ENCODE measurements at places on chromosomes 13 and 19.

GRCh38 chr13:52969373-52969772 lies 59.2 kb upstream of the OLFM4 start:
- DNase-seq, result peak; percentile 79

DNA sequence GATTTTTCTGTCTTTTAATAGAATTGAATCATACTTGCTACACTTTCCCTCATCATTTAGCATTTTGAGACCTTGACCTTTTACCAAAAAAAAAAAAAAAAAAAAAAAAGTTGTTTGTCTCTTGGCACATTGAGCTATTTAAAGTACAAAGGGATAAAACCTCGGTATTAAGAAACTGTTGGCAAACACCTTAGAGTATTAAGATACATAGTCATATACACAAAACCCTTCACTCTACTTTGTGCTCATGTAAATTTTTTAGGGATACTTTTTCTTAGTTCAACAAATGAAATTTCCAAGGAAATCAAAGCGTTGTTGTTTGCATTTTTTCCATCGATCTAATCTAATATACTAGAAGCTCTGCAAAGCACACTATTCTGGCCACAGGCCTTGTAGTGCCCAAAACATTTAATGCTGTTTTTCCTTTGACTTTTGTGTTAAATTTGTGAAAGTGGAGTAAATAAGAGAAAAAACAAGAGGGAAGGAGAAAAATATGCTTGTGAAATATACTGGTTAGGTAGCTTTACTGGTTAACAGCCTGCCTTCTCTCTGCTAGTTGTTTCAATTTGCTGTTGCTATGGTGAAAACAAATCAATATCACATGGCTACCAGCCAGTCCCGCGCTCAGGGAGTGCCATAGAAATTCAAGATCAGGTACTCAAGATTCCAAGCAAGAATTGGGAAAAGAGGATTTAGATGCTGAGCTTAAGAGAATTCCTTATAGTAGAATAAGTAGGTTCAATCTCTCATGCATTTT lies 2.6 kb downstream of the MBNL2 start:
- DNase-seq, result peak; percentile 36

- no peak for DNase-seq
These were observed 1065.1 kb upstream of the SPRY2 start for GRCh38 chr13:81406022-81406421.

- DNase-seq, result no peak
These were observed 4.3 kb downstream of the NANOS3 start for GRCh38 chr19:13881251-13881691.

GRCh38 chr13:97385146-97385545 lies 48.8 kb upstream of the RAP2A start:
- no peak for DNase-seq

DNA sequence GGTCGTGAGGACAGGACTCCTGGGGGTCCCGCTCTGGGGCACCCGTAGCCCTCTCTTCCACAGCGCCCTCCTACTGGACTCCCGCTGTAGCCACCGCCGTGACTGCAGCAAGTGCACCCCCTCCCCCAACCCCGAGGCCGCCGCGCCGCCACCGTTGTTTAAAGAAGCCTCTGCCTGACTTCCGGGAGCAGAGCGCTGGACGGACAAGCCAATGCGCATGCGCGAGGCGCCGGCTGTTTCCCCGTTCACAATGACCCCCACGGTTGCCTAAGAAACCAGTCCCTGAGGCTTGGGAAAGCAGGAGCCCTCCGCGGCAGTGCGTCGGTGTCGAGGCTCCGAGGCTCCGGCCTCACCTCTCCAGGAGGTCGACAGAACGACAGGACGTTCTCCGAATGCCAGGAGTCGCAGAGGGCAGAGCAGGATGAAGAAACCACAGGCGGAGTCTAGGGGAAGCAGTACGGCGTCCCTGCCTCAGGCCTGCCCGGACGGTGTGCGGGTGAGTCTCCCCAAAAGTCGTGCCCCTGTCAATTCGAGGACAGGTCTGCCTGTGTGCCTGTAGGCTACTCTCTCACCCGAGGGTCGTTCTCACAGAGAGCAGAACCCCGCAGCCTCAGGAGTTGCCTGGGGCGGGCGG lies 70.5 kb upstream of the ZNF420 start:
- DNase-seq, result peak; percentile 50

- no peak for DNase-seq
These were observed 107.4 kb downstream of the KCTD12 start for GRCh38 chr13:76778853-76779252.

- DNase-seq, result no peak
These were observed 42.0 kb downstream of the KLF2 start for GRCh38 chr19:16366433-16367260.

- no peak for DNase-seq
These were observed 17.1 kb downstream of the NWD1 start for GRCh38 chr19:16736709-16737108.

DNA sequence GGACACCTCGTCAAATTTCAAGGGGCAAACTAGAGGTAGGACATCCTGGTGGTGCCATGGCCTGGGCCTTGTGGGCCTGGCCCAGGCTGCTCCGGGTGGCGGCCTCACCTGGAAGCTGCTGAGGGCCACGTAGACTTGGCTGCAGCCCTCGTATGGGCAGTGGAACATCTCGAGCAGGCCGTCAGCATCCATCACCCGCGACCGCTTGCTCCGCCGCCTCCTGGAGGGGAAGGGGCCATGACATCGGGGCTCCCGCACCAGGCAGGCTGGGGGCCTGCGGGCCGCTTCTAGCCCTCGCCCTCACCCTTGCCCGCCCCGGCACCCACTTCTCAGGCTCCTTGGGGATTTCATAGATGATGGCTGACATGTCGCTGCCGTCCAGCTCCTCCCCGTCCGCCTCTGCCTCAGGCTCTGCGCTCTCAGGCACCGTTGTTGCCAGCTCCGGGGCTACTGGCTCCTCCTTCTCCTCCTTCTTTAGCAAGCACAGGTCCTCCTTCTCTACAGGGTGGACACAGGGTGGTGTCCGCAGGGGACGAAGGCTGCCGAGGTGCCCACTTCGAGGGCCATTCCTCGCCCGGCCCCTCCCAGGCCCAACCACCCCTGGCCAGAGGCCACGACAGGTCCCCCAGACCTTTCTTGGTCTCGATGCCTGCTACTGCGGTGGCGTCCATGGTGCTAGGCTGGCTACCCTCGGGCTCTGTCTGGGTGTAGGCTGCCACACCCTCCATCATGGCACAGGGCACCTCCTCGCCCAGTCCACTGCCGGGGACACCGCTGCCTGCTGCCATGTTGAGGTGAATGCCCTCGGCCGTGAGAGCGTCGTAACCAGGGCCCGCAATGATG lies 6.0 kb upstream of the ELAVL3 start:
- DNase-seq, result no peak

DNA sequence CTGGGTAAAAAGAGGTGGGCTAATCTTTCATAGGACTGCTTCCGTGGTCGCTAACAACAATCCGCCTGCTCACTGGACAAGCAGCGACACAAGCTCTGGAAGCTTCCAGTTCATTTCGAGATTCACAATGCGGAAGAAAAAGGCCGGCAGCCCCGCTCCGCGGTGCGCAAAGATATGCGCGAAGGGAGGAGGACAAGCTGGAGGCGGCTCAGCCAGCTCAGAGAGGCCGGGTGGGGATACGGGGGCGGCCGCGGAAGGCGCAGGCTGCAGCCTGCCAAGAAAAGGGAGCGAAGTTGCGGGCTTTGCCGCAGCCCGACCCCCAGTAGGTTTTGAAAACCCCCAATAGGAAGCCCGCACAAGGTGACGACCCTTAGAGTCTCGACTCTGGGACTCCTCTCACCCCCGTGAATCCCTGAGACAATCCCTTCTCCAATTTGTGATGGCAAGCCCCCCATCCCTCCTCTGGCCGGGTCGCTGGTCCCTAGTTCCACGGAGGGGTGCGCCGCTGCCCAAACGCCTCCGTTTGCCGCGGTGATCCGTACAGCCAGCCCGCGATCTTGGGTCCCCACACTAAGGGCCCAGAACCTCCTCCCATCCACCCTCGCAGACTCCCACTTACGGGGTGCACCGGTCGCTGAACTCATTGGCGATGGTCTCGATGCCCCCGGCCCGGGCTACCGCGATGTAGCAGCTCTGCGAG lies 697 bp downstream of the HSPH1 start:
- DNase-seq, result peak; percentile 70

DNA sequence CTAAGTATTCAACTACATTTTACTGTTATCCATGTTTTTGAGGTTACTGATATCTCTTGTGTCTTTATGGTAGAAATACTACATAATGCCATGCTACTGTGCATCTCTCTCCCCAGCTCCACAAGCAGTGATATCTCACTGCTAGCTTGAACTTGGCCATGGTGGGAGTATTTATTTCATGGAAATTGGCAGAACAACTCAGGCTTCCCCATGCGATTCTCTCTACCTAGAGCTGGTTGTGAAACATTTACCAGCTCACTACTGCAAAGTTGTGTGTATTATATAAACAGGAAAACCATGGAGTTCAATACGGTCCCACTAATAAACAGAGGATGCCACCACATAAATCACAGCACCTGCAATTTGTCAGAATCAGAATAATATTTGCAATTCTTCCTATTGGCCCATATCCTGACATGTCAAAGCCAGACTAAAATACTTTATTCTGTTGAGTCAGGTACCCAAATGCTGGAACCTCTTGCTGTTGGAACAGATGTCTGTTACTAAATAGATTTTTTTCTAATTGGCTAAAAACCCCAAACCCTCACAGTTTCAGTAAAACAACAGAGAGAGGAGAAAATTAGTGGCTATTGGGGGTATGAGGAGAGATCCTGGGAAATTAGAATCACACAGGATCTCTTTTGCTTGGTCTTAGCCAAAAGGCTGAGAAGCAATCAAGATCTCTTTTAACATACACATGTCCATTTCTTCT lies 91.4 kb upstream of the SLC10A2 start:
- no peak for DNase-seq

DNA sequence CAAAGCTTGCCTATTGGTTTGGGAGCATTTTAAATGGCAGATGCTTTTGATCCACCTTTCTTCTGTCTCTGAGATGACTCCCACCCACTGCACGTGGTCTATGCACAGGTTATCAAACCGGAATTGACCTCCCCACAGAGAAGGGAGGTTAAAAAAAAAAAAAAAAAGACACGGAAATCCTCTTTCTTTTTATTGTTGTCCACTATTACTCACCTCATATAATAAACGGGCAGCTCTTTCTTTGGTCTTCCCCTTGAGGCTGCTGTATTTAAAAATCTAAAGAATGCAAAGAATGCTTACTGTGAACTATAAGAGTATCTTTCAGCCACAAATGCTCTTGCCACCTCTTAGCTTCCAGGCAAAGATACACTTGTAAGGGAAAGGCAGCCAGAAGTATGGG lies 329.7 kb downstream of the NDFIP2 start:
- DNase-seq, result no peak

DNA sequence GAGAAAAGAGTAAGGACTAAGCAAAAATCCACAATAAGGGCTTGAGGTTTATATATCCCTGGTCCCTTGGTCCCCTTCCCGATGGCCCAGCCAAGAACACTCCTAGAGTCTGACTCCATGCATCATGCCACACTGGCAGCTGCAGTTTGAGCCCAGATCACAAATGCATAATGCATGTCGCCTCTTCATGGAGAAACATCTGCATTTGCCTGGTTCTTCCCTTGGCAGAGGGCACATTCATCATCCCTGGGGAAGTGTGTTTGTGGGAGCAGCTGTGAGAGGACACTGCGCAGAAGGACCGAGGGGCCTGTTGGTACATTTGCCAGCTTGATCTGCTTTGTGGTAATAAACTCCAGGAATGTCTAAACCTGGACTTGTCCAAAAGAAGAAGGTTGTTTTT lies 731.8 kb downstream of the FGF9 start:
- no peak for DNase-seq

DNA sequence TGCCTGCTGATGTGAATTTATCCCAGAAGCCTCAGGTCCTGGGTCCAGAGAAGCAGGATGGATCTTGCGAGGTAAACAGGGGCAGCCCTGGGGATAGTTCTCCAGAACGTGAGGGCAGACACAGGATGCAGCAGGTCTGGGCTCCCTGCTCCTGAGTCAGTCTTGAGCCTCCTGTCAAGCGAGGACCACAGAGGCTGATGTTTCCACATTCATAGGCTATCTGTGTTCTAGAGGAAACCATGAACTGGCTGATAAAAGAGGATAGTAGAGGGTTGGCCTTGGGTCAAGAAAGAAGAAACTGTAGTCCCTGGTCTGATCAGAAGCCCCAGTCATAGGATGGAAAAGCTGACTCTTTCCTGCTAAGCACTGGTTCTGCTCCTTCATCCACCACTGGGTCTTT lies 2.2 kb downstream of the ZNF175 start:
- no peak for DNase-seq

DNA sequence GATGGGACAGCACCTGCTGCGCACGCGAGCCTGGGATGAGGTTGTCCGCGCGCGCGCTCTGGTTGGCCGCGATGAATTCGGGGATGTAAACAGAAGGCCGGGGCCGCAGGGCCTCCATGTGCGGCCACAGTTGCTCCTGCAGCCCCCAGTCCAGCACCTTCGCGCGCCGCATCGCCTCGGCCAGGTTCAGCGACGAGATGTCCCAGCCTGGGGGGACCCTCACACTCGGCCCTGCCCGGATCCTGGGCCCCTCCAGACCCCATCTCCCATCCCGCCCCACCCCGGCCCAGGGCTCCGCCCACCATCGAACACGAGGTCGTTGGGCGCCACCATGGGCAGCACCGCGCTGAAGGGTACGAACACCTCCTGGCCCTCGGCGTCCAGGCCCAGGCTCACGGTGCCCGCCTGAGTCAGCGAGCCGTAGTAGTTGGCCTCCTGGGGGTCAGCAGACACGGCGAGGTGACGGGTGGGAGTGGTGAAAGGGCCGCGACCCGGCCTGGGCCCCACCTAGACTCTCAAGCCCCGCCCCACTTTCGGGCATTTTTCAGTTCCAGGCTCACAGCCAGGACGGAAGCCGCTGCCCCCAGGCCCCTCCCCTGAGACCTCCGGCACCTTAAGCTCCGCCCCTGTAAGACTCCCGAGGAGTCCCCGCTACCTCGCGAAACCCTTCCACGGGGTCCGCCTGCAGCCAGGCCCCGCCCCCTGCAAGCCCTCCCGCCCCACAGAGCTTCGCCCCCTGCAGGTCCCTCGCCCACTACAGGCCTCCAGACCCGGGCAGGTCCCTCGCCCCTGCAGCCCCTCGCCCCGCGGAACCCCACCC lies 1.1 kb downstream of the ISYNA1 start:
- DNase-seq, result peak; percentile 82

DNA sequence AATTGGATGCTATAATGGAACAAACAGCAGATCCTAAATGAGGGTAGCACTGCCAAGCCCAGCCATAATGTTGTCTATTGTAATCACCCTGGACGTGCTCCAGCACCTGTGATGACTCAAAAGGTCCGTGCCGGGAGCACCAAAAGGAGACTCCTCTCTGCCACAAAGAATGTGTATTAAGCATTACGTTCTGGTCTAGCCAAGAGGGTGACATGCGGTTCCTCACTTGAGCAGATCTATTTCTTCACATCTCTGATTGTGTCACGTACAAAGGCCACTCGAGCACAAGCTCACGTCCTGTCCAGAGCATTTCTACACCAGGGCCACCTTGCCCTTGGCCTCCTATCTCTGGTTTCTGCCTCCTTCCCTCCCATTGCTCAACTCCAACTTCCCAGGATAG lies 219.9 kb upstream of the IRS2 start:
- no peak for DNase-seq

DNA sequence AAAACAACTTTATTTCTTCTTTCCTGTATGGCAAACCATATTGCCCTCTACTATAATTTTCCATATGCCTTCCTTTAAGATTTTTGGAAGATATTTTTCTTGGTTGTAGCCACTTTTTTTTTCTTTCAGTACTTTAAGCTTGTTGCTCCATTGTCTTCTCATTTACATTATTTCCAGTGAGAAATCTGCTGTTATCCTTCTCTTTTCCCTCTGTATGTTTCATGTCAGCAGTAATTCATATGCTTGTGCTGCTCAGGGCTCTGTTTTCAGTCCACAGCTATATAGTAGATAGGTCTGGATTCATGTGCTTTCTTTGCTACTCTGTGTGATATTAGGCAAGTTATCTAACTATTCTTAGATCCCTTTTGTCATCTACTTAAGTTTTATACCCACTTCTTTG lies 267.6 kb downstream of the OXGR1 start:
- DNase-seq, result no peak

Measured in glutamatergic neuron (in vitro differentiated cells).